Daoy (cell line): ENCODE measurements at places on chromosomes 12 and 14. TPM values are rescaled to one million over a fixed set of nuclear protein-coding genes. Genes with fewer than 3 reads are reported as not detected.
A peak's percentile ranks its signal among the peaks of the same experiment; 100 is the strongest.

OAS2 gene
- total RNA-seq = 3.9 and 5.1 TPM in 2 replicates

SELPLG gene
- total RNA-seq = 0.21 and 0.23 TPM in 2 replicates

NCKAP5L gene
- total RNA-seq = 12.9 and 14.3 TPM in 2 replicates

DNA sequence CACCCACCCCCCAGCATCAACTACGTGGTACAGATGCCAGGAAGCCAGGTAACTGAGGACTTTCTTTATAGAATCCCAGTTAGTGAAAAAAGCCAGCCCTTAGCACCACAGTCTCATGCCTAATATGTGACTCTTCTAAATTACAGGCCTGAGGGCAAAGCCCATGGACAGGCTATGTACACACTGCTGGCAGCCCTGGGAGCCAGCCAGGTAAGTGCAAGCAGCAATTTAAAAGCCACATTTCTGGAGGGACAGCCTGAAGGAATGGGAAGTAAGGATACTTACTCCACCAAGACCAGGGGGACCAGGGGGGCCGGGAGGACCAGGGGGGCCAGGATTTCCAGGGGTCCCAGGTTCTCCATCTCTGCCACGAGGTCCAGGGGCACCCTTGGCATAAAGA is 7.0 kb downstream of the COL2A1 start:
- no peak for DNase-seq

DNA sequence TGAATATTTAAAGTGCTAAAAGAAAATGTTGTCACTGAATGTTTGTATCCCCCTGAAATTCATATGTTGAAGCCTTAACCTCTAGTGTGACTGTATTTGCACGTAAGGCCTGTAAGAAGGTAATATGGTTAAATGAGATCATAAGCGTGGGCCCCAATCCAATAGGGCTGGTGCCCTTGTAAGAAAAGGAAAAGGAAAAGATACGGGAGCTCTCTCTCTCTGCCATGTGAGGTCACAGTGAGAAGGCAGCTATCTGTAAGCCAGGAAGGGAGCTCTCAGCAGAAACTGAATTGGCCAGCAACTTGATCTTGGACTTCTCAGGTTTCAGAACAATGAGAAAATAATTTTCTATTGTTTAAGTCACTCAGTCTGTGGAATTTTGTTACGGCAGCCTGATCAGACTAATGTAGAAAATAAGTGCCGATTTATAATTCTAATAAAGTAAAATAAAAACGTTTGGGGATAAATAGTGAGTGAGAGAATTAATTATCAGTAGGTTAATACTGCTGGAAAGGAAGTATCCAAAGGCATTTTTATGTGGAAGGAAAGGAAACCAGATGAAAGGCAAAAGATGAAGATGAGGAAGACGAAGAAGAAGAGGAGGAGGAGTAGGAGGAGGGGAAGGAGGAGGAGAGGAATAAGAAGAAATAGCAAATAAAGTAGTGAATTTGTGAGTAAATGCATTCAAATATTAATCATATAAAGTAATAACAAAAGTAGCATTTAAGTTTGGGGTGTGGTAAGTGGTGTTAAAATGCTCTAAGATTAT is 188.5 kb upstream of the KRR1 start:
- peak; percentile 72 for DNase-seq

- peak; percentile 48 for DNase-seq
Observed at GRCh38 chr14:51441001-51441400, 201.0 kb downstream of the TMX1 start.

DNA sequence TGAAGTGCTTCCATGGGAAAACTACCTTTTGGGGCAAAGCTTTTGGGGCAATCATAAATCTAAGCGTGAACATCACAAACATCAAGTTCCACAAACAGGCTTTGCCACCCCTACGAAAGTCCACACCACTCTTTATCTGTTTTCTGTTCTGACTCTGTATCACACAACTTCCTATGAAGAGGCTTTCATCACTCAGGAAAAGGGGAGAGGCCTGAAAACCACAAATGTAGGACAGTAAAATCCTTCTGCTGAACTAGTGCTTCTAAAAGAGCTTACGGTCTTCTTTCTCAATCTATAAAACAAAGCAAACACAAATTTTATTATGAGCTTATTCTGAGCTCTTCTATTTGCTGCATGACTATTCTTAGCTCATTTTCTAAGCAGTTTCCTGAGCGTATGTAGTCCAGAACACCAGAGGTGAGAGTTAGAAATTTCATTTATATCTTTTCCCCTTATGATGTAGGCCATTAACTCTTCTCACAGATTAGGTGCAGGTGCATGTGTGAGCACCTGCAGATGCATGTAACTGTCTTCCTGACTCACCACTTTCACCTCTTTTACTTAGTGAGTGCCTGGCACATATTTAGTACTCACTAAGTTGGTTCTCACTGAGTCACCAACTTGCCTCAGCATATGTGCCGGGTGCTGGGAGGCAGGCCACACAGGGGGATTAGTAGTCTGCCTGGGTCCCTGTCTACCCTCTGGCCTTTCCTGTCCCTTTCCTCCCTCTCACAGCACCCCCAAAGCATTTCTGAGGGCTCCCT is 32.9 kb upstream of the SYCP3 start:
- DNase-seq = no peak

DNA sequence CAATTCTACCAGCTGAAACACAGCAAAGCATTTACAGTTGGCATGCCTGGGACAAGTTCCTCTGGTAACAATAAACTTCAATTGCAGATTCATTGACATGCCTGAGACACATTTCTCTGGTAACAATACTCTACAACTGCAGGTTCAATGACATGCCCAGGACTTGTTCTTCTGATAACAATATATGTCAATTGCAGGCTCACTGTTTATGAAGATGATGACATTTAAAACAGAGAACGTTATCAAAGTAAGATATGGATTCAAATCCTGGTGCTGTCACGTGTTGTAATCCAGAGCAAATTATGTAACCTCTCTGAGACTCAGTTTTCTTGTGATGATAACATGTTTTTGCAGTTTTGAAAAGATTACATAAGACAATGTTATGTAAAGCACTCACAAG is 20.5 kb downstream of the KITLG start:
- DNase-seq = no peak

DNA sequence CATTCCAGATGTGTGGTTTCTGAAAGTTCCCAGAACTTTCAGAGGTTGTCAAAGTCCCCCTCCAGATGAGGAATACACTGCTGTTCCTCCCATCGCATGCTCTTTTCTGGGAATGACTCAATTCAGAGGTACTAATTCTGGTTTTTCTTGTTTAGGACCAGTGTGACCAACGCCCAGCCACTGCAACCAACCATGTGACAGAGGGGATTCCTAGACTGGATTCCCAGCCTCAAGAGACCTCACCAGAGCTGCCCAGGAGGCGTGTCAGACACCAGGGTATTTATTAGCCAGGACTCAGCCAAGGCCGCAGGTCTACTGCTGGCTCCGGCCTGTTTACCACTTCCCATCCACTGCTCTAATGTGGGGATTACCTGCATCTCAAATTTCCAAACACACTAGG is 24.2 kb downstream of the TRAFD1 start:
- DNase-seq = no peak

DNA sequence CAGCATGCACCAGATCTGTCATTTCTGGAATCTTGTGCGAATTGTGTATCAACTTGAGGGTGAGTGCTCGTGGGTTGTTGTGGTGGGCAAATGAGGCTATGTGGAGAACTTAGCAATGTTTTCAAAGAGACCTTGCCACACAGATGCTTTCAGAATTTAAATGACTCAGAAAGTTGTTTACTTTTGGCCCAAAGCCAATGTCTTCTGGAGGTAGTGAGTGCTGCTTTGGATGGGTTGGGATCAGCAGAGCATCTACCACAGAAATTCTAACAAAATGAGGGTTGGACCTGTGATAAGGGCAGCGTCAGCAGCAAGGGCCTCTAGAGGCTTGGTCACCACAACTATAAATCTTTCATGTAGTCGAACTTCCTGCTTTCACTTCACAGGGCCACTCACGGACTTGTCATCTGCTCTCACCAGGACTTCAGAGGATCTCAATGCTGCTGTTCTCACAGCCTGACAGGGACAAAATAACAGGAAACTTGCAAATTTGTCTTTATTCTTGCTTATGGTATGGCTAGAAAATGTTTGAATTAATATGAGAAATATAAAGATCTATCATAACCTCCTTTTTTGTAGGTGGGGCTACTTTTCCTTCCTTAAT is 111.4 kb downstream of the DACT1 start:
- peak; percentile 96 for DNase-seq

GRCh38 chr14:73428353-73428824 is 30.0 kb downstream of the NUMB start:
- no peak for DNase-seq

- no peak for DNase-seq
Observed at GRCh38 chr12:34297790-34298164, 275.5 kb downstream of the ALG10 start.

DNA sequence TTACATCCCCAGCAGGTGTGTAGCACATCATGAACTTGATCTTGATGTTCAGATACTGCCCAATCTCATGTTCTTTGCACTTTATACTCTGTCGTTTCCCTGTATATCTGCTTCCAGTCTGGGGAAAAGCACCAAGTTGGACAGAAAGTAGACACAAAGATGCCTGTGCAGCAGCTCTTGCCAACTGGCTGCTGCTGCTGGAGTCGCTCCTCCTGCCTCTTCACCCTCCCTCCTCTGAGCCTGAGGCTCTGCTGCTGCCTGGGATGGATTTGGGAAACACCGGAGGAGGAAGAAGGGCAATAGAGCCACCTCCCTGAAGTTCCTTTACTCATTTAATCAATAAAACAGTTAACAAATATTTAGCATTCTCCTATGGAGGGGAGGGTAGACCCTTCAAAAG is 32.4 kb downstream of the ADCK1 start:
- DNase-seq = no peak

DNA sequence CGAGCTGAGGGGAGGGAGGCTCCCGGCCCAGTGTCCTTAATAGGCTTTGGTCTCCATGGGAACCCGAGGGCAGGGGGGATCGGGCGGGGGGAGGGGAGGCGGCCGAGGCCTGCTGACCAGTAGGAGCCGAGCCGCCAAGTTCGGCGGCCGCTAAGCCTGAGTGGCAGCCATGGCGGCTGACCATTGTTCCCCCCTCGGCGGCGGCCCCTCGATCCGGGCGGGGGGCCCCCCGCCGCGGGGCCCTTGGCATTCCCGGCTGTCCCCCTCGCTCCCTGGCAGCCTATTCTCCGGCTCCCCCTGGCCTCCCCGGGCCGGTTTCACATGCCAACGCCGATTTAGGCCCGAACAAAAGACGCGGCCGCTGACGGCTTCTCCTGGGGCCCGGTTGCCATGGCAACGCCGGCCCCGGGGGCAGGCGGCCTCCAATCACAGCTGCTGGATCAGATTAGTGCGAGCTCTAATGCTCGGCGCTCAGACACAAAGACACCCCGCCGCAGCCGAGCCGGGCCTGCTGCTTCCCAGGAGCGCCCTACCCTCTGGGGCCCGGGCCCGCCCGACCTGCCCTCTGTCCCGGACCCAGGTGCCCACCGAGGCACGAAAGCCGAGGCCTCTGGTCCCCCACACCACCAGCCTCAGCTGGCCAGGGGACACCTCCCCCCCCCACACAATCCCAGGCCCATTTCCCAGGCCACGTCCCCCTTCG is 7.3 kb downstream of the MSI1 start:
- peak; percentile 87 for DNase-seq

GRCh38 chr14:103121121-103121845 is 2.0 kb upstream of the TNFAIP2 start:
- no peak for DNase-seq

DNA sequence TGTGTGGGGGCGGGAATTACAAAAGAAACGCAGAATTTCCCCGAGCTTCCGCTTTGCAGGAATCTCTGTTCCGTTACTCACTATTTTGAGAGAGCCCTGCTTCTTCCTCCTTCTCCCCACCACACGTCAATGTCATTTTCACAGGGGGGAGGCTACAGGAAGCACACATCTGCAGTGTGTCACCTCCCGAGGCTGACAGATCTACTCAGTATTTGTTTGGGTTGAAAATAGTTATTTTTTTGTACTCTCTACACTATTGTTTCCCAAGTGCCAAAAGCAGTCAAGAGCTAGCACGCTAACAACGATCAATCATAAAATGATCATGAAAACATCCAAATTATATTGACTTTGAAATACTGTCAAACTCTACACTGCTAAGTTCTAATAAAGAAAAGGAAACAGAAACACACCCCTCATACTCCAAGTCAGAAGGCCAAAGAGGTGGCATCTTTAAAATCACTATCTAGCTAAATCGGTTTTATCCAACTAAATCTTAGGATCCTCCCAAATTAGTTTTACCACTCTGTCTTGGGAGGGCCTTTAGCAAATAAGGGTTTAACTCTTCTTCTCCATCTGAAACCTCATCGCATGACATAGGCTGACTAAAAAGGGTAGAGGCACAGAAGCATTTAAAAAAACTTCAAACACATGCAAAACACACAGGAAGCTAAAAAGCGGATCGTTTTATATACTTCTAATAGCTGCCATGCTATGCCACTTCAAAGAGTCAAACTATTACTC is 51.8 kb downstream of the FOXN3 start:
- DNase-seq = no peak

GRCh38 chr12:4862809-4863208 is 46.9 kb upstream of the KCNA1 start:
- DNase-seq = no peak

DNA sequence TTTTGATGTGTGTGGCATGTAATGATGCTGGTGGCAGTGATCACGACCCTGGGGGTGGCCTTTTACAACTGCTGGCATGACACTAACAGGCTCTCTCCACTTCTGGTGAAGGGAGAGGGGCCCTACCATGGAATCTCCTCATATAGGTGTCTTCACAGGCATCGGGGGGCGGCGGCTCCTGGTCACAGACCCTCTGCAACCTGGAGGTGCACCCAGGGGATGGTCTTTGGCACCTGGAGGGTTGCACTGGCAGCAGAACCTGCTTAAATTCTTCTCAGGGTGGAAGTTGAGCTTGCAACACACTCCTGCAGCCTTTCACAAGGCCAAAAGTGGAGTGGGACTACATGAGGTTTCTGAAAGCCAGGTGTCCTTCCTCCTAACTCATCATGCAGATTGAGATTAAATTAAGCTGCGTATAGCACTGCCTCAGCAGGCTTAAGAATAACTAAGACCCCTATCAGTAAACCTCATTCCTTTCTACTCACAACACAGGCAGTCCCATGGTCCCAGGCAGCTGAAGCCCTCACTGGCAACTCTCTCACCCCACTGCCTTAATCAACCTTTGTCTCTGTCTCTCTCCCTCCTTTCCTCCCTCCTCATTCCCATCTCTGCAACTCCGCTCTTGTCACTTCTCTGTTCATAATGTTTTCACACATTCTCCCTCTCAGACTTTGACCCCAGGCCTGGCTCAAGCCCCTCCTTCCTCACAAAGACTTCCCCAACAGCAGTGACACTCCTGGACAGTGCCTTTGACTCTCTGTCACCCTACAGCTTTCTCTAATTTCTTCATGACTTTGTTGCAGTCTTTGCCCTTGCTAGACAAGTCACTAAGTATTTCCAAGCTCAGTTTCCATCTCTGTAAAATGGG is 18.9 kb downstream of the NID2 start:
- no peak for DNase-seq

- DNase-seq = peak; percentile 56
Observed at GRCh38 chr12:106123551-106124081, 15.1 kb downstream of the NUAK1 start.

- peak; percentile 12 for DNase-seq
Observed at GRCh38 chr14:60965402-60965801, 15.5 kb downstream of the TRMT5 start.

GRCh38 chr12:19886639-19887064 is 447.4 kb downstream of the AEBP2 start:
- DNase-seq = no peak
